ENCODE measurements at places on chromosomes 6 and 20.

- DNase-seq, result no peak
Measured at GRCh38 chr20:62830251-62830650, 13.4 kb downstream of the COL9A3 start.

- no peak for DNase-seq
Measured at GRCh38 chr6:5211492-5211891, 49.3 kb downstream of the LYRM4 start.

GRCh38 chr6:42046464-42047212, 3.7 kb upstream of the TAF8 start:
- DNase-seq, result no peak

DNA sequence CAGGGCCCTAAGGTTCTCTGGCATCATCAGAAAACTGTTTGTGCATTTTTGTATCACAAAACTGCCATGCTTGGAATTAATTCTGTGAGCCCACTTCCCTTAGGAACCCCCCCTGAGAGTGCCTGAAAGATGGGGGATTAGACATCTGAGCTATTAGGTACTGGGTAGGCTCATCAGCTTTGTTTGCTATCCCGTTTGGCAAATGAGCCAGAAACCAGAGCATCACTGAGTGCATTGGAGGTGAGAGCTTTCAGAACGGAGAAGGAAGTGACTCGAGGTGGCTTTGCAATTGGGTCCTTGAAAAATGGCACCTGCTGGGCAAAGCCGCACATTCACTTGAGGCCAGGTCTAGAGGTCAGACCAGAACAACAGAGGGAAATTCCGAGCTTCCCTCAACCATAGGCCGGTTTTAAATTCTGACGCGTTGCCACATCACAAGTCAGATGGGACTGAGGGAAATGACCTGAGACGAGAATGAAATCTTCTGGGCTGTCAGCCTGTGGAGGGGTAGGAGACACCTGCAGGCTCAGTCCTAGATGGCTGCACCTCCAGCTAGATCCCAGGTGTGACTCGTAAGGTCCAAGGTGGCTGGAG, 8.4 kb upstream of the GLP1R start:
- no peak for DNase-seq

DNA sequence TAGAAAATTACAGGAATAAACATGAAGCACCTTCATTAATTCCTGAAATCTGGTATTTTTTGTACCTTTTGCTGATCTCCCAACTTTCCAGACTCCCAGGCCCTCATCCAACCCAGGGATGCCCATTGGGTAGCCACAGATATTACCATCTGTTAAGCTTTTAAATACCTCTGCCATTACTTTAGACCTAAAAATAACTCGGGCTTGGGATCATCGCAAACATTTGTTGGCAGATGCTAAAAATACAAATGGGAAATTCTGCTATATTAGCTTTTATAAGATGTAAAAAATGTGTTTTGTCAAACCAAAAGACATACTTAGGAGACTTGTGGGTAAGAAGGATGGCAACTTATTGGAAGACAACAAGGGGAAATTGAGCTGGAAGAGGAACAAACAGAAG, 376.1 kb downstream of the CENPW start:
- no peak for DNase-seq

GRCh38 chr6:115885636-115886366, 174.9 kb downstream of the FRK start:
- no peak for DNase-seq

DNA sequence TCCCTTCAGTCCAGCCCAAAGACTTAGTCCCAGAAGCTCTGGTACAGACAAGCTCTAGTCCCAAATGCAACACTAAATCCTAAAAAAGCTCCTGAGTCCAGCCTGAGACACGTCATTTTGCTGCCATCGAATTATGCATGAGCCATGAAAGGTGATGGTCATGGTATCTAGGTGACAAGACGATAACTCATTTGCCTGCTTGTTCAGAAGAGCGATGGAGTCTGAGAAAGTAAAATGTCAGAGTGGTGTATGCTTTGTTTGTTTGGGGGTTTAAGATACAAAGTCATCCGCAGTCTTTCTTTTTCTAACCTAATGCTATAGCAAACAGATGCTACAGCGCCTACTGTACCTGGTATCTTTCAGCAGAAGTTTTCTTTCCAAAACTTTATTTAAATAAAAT, 54.7 kb downstream of the SLC23A2 start:
- no peak for DNase-seq

- DNase-seq, result no peak
Measured at GRCh38 chr6:3654898-3655297, 96.6 kb downstream of the PXDC1 start.

DNA sequence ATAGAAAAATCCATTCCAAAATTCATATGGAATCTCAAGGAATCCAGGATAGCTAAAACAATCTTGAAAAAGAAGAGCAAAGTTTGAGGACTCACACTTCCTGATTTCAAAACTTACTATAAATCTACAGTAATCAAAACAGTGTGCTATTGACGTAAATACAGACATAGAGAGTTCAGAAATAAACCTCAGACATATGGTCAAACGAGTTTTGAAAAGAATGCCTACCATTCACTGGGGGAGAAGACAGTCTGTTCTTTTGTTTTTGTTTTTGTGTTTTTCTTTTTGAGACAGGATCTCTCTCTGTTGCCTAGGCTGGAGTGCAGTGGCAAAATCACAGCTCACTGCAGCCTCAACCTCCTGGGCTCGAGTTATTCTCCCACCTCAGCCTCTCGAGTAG, 25.3 kb upstream of the PROKR2 start:
- DNase-seq, result no peak

All from stimulated activated CD4-positive, alpha-beta T cell treated with anti-CD3 and anti-CD28 coated beads, Interleukin-12 subunit alpha, Interleukin-12 subunit beta, amount 100 ng/mL, for 48 hours (primary cell).